ENCODE measurements at places on chromosomes 12 and 14.

- no peak for DNase-seq
Observed at GRCh38 chr14:95953111-95953724, 76.6 kb downstream of the TUNAR start.

GRCh38 chr12:14126692-14127091, 145.3 kb upstream of the GRIN2B start:
- DNase-seq, result no peak

DNA sequence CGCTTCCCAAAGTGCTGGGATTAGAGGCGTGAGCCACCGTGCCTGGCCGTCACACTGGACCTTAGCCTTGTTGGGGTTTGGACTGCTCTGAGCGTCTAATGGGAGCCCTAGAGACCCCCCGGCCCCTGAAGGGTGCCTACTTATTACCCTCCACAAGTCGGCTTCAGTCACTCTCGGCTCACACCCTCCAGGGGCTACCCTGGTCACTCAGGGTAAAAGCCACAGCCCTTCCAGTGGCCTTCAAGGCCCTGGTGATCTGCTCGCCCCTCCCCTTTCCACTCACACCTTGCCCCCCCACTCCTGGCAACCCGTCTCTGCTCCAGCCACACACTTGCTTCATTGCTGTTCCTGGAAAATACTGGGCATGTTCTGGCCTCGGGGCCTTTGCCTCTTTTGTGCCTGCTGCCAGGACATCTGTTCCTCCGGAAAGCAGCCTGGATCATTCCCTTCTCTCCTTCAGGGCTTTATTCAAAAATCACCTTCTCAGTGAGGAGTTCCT, 3.6 kb upstream of the MORN3 start:
- DNase-seq, result no peak

DNA sequence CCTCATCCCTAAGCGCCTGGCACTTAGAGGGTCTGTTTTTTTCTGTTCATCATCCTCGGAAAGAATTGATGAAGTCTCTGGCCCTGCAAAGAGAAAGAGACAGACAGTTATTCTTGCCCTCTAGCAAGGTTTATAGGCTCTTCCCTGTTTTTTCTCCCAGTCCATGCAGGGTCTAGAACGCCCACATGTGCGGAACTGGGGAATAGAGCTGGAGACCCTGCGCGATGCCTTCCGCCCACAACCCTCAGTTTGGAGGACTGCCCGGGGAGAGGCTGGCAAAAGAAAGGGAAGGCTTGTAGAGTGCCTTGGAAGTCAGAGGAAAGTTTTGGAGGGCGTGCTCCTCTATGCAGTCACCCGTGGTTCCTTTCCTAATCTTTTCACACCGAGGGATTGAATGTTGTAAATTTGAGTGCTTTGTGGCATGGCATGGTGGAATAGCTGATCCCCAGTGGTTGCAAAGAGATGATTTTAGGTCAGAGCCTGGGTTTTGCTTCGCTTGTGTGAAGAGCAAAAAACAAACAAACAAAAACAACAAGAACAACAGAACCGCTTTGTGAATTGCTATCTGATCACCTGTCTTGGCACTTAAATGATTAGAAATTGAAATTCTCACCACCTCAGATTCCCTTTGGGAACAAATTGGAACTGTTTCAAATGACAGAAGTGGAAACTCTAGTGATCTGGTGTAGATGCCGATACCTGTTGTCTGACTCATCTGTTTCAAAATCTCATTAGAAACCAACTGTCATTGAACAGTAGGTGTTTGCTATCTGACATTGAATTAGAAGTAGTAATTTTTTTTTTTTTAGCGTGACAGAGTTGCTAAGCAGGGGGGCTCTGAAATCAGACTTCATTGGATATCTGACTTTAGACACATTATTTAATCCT, 947 bp downstream of the GAS2L3 start:
- no peak for DNase-seq

- no peak for DNase-seq
Observed at GRCh38 chr14:85533023-85533860, 3.3 kb downstream of the FLRT2 start.
